ENCODE measurements at places on chromosomes 3 and 15. TPM values are rescaled to one million over a fixed set of nuclear protein-coding genes. Genes with fewer than 3 reads are reported as not detected.

DNA sequence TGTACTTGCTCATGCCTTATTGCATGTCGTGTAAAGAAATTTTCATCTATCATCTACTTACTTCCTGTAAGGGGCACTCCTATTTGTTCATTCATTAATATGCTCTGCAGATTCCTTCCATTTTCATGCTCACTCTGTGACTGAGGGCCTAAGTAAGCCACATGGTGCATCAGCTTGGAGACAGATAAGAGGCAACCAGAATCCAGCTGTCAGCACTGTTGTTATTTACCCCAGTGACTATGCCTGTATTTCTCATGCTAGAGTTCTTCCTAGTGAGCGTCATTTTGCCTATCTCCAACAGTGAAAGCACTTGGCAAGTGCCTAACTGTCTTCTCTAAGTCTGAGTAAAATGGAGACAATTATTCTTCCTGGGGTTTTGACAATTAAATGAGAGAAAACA is 124.8 kb upstream of the ABI3BP start:
- no peaks in the 10 kb centered on the region for H3K4me1 ChIP-seq
- no peak overlapping the region for H3K27ac ChIP-seq
- no peak for DNase-seq
- H3K36me3 ChIP-seq: no peaks in the 10 kb centered on the region

- H3K27ac ChIP-seq: no peak overlapping the region
- DNase-seq: no peak
- no peaks in the 10 kb centered on the region for H3K4me1 ChIP-seq
- H3K27me3 ChIP-seq: no peaks in the 10 kb centered on the region
- no peaks in the 10 kb centered on the region for H3K36me3 ChIP-seq
Observed at GRCh38 chr15:78306176-78306774, 6.9 kb upstream of the SKIC8 start.

GRCh38 chr15:96092186-96092585 is 238.3 kb upstream of the NR2F2 start:
- no peaks in the 10 kb centered on the region for H3K4me1 ChIP-seq
- H3K27ac ChIP-seq: no peak overlapping the region
- H3K4me3 ChIP-seq: no peak overlapping the region
- H3K27me3 ChIP-seq: no peaks in the 10 kb centered on the region

Gene CHAC1
- 4.7 TPM for total RNA-seq

GRCh38 chr15:84880822-84881519 is 3.5 kb upstream of the SLC28A1 start:
- no peak overlapping the region for H3K27ac ChIP-seq
- no peaks in the 10 kb centered on the region for H3K27me3 ChIP-seq
- DNase-seq: no peak
- no peak overlapping the region for H3K4me3 ChIP-seq
- H3K4me1 ChIP-seq: peaks cover 4% of the 10 kb centered on the region

- H3K36me3 ChIP-seq: no peaks in the 10 kb centered on the region
- H3K27ac ChIP-seq: no peak overlapping the region
- H3K4me3 ChIP-seq: no peak overlapping the region
- H3K27me3 ChIP-seq: no peaks in the 10 kb centered on the region
- DNase-seq: no peak
Observed at GRCh38 chr15:61155741-61156700, 73.1 kb downstream of the RORA start.

Gene CLDN16
- total RNA-seq: 27.3 TPM

GRCh38 chr3:193134856-193135255 is 106.2 kb upstream of the PLAAT1 start:
- H3K27me3 ChIP-seq: no peaks in the 10 kb centered on the region
- H3K4me1 ChIP-seq: no peaks in the 10 kb centered on the region
- DNase-seq: no peak
- no peak overlapping the region for H3K4me3 ChIP-seq
- no peak overlapping the region for H3K27ac ChIP-seq
- no peaks in the 10 kb centered on the region for H3K36me3 ChIP-seq

GRCh38 chr3:112302150-112302830 is 8.3 kb upstream of the SLC9C1 start:
- H3K27me3 ChIP-seq: no peaks in the 10 kb centered on the region
- no peak overlapping the region for H3K4me3 ChIP-seq
- H3K4me1 ChIP-seq: peaks cover 3% of the 10 kb centered on the region
- no peak overlapping the region for H3K27ac ChIP-seq
- H3K36me3 ChIP-seq: no peaks in the 10 kb centered on the region

- H3K27me3 ChIP-seq: no peaks in the 10 kb centered on the region
- H3K4me3 ChIP-seq: no peak overlapping the region
- no peaks in the 10 kb centered on the region for H3K36me3 ChIP-seq
Observed at GRCh38 chr3:55477306-55478303, 9.5 kb downstream of the WNT5A start.

DNA sequence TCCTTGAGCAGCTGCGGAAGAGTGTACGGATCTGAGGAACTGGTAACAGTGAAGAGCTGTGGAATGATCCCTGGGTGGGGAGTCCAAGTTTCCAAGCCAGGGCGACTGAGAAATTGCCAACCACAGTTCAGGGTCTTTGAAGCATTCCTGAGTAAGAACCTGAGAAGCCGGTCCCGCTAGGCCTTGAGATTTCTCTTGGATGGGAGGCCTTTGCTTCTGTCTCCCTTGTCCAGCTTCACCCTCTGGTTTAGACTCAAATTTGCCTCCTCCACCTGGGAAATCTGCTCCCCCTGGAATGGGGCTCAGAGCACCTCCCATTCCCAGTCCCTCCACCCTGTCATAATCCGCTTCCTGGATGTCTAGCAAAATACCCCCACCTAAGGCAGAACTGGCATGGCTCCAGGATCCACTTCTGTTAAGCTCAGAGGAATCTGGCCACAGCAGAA is 127.7 kb upstream of the DLG1 start:
- H3K27ac ChIP-seq: no peak overlapping the region
- H3K4me3 ChIP-seq: no peak overlapping the region
- no peaks in the 10 kb centered on the region for H3K27me3 ChIP-seq
- no peaks in the 10 kb centered on the region for H3K36me3 ChIP-seq
- DNase-seq: no peak

Gene AGBL1
- total RNA-seq: not detected

DNA sequence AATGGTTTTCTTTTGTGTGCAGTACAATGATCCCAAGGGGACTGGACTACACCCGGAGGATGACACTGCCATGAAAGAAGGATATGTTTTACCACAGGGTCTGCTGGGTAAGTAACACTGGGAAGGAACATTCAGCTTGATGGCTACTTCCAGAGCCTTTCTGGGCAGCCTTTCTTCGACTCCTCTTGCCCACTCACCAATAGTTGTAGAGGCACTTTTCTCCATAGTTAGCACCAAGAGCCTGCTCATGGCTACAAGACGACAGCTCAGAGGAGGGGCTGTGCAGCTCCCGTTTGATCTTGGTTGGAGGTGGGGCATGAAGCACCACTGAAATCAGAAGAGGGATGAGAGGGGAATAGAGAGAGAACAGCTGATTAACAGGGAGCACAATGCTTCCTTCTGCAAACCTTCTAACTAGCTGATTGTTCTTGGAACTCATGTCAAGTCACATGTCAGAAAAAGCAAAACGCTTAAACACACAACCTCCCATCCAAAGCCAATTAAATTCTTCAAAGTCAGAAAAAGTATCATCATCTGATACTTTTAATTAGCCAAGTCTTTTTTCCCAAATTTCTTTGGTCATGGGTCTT is 27.9 kb downstream of the ETV5 start:
- peaks cover 3% of the 10 kb centered on the region for H3K4me1 ChIP-seq
- DNase-seq: no peak
- H3K27ac ChIP-seq: no peak overlapping the region
- no peaks in the 10 kb centered on the region for H3K27me3 ChIP-seq
- H3K4me3 ChIP-seq: no peak overlapping the region

DNA sequence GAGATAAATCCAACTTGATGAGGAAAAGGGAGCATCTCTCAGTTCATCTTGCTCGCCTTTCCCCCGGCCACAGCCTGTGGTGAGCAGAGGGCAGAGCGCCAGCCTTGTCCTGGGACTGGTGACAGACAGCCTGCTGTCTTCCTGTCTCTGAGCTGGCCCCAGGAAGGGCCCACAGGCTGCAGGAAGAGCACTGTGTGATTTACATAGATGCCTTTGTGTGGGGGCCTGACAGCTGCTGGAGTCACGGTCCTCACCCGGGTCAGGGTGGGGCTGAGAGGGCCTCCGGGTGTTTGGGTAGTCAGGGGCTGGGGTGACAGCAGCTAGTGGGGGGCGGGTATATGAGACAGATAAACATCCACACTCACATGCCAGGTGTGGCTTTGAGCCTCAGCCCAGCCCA is 29.3 kb downstream of the PLA2G4D start:
- no peak overlapping the region for H3K27ac ChIP-seq
- H3K4me3 ChIP-seq: no peak overlapping the region
- no peaks in the 10 kb centered on the region for H3K36me3 ChIP-seq
- H3K4me1 ChIP-seq: no peaks in the 10 kb centered on the region

DNA sequence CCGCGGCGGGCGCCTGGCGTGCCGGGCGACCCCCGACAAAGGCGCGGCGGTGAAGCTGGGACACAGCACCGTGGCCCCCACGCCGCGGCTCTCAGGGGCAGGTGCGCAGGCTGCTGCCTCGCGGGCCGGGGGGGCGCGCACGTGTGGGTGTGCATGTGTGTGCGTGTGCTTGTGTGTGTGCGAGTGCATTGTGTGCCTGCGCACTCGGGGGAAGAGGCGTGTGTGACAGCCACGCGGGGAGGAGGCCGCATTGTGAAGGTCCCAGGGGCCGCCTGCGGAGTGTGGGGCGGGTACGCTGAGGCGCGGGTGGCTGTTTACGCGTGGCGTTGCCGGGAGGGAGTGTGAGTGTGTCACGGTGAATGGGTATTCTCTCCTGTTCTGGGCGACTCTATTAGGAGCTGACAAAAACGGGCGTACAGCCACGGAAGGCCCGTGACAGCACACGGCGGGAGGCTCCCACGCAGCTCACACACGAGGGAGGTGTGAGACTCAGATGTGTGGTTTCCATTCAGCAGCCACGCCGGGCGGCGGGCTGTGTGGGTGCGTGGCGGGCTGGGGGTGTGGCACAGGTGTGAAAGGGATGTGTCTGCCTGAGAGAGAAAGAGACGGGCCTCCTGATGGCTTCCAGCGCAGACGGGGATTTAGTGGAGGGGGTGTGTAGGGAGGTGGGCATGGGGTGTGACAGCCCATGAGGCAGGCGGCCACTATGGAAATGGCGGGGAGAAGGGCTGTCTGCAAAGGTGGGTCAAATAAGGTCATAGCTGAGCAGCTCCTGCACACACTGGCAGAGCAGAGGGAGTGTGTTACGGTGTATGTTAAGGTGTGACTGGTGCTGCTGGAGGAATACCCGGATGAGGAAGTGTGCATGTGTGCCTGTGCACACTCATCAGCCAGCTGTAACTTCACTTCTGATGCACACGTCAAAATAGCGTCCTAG is 750 bp downstream of the PODXL2 start:
- no peak overlapping the region for H3K27ac ChIP-seq
- H3K4me3 ChIP-seq: no peak overlapping the region
- peaks cover 3% of the 10 kb centered on the region for H3K4me1 ChIP-seq
- DNase-seq: peak; percentile 50
- no peaks in the 10 kb centered on the region for H3K36me3 ChIP-seq
- H3K27me3 ChIP-seq: peaks cover 4% of the 10 kb centered on the region

Gene SNURF
- total RNA-seq: 19.1 TPM

GRCh38 chr3:61615643-61616042 is 54.3 kb downstream of the PTPRG start:
- no peak for DNase-seq
- H3K4me1 ChIP-seq: peaks cover 19% of the 10 kb centered on the region
- no peaks in the 10 kb centered on the region for H3K36me3 ChIP-seq
- H3K4me3 ChIP-seq: no peak overlapping the region

DNA sequence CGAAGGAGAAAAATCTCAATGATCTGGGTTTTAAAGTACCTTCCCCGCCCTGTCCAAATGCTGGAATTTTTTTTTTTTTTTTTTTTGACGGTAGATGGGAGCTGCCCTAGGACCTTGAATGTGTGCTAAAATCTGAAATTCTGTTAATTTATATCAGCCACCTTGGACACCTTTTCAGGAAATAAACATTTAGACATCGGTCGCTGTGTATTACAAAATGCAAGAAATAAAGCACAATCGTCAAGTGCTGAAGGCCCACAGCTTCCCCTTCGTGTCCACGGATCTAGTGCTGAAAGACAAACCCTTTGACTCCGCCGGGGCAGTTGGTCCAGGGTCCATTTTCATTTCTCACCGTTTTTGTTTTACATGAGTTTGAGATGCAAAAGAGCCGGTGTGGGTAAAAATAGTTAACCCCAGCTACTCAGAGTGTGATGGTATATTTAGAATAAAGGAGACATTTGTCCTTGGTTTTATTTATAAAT is 90.2 kb upstream of the CHD2 start:
- H3K27ac ChIP-seq: peak overlapping the region; percentile 99
- H3K4me1 ChIP-seq: peaks cover 14% of the 10 kb centered on the region
- H3K36me3 ChIP-seq: no peaks in the 10 kb centered on the region
- peak overlapping the region; percentile 72 for H3K4me3 ChIP-seq
- DNase-seq: no peak

Gene EFCC1
- total RNA-seq: 3.7 TPM
